ENCODE measurements at places on chromosomes 3 and 15. TPM values are rescaled to one million over a fixed set of nuclear protein-coding genes. Genes with fewer than 3 reads are reported as not detected.

DNA sequence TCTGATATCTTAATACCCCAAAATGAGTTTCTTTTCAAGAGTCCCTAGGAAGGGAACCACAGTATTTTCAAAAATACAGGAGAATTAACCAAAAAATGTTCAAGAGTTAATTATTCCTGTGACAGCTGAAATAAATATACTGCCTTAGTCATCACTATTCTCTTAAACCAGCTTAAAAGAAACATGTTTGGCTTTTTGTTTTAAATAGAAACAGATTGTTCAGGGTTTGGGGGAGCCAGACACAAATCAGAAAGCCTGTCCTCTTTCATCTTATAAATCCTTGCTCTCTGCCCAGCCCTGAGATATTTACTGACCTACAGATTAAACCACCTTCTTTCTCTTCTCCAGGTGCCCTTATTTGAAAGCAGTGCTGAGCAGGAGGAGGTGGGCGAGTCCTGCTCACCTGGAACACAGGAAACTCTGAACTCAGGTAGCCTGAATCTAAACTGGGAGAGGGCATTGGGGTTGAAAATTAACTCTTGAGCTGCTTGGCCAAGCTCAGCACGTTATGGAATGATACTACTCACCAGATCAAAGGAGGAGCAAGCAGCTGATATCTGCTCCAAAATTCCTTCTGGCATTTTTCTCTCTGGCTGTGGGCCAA is 84.1 kb upstream of the SPRED1 start:
- no peaks in the 10 kb centered on the region for H3K27me3 ChIP-seq
- H3K4me3 ChIP-seq = no peak overlapping the region
- H3K4me1 ChIP-seq = no peaks in the 10 kb centered on the region

Gene RTP1
- total RNA-seq = not detected

DNA sequence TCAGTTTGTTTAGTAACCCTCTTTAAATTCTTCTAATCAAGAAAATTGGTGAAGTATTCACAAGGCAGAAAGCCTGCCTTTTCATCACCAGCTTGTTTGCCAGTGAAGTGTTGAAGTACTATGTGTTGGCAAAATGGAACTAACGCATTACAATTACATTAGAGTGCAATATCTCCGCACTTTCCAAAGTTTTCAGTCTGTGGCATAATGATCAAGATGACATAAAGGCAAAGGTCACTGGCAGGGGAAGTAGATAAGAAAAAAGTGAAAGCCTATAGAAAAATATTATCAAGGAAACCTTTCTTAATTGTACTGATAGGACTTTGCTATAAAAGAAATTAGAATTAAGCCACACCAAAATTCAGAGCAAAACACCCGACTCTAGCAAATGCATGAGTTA is 25.0 kb upstream of the TM4SF1 start:
- H3K27me3 ChIP-seq = no peaks in the 10 kb centered on the region
- peak overlapping the region; percentile 78 for H3K27ac ChIP-seq
- peaks cover 17% of the 10 kb centered on the region for H3K4me1 ChIP-seq

DNA sequence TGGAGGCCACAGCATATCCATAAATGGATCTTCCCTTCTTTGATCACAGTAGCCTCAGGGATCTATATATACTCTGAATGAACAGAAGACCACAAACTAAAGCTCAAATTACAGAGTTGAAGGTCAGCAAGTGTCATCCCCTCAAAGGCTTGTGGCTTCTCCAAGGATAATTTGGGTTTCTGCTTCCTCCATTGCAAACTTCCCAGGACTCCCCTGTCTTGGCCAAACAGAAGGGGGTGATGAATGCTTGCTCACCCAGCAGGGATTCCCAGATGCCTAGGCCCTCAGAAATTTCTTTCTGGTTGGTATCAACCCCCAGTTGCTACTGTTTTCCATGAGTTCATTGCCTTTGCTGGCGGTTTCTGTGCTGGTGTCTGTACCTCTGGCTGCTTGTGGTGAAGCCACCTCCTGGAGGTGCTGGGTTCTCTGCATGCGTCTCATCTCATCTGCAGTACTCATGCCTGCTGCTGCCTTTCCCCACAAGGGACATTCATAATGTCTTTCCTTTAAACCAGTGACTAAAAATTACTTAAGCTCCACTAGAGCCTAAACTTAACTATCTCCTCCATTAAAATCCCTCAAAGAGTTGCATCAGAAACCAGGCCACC is 17.7 kb downstream of the ENTPD3 start:
- H3K27me3 ChIP-seq = no peaks in the 10 kb centered on the region
- no peaks in the 10 kb centered on the region for H3K4me1 ChIP-seq
- no peak overlapping the region for H3K4me3 ChIP-seq
- no peaks in the 10 kb centered on the region for H3K36me3 ChIP-seq
- H3K27ac ChIP-seq = no peak overlapping the region

DNA sequence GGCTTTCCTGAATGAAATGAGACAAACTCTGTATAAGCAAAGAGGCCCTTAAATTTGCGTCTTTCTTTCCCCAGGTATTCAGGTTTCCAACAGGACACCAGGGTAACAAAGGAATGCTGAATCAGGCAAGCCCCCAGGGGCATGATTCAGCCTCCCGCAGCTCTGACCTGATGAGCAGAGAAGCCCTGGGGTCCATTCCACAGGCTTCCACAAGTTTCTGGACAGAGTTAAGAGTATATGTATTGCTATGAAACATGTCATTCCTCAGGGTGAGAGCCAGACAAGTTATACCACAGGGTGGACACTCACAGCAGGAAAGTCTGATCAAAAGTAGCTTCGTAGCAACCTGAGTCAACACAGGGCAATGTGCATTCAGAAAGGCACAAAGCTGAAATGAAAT is 68.1 kb upstream of the CTNNB1 start:
- no peaks in the 10 kb centered on the region for H3K36me3 ChIP-seq
- H3K27ac ChIP-seq = no peak overlapping the region
- H3K27me3 ChIP-seq = no peaks in the 10 kb centered on the region
- H3K4me3 ChIP-seq = no peak overlapping the region

DNA sequence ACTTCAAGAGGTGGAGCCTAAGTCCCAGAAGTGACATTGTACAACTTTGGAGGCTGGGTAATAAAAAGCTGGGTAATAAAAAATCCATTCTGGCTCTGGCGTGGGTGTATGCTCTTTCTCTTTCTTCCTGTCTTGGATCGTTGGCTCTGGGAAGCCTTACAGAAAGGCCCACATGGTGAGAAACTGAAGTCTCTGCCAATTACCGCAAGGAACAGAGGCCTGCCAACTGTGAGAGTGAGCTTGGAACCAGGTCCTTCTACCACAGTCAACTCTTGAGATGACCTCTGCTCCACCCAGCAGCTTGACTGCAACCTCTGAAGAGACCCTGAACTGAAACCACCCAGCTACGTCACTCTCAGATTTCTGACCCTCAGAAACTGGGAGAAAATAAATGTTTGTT is 51.0 kb downstream of the NR2F2 start:
- no peak overlapping the region for H3K4me3 ChIP-seq
- no peaks in the 10 kb centered on the region for H3K4me1 ChIP-seq
- H3K36me3 ChIP-seq = no peaks in the 10 kb centered on the region

DNA sequence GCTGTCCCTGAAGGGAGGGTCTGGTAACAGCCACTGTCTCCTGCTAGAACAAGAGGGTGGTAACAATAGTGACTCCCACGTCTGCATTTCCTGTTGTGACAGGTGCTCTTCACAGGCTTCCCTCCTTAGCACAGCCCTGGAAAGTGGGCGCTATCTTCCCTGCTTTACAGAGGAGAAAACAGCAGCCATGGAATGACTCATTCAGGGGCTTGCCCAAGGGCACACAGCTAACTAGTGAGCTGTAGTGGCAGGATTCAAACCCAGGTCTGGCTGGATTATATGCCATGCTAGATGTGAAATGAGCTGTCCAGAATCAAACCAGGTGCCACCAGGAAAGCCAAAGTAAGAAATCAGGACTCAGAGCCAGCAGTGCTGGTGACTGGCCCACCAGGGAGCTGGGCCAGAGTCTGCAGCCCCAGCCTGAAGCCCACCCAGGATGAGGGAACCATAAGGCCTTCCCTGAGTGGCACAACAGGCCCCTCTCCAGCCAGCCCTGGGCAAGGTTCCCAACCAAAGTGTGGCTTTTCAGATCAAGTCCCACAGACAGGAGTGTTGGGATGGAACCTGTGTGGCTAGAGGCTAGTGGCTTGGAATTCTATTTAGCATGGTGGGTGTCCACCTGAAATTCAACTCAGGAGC is 102.4 kb downstream of the ETFA start:
- H3K27ac ChIP-seq = no peak overlapping the region
- H3K36me3 ChIP-seq = peaks cover 56% of the 10 kb centered on the region
- no peaks in the 10 kb centered on the region for H3K4me1 ChIP-seq
- no peak overlapping the region for H3K4me3 ChIP-seq
- H3K27me3 ChIP-seq = no peaks in the 10 kb centered on the region

GRCh38 chr3:101423984-101424888 is 88.8 kb downstream of the SENP7 start:
- H3K4me1 ChIP-seq = no peaks in the 10 kb centered on the region
- H3K27me3 ChIP-seq = no peaks in the 10 kb centered on the region
- H3K4me3 ChIP-seq = no peak overlapping the region
- no peaks in the 10 kb centered on the region for H3K36me3 ChIP-seq
- peak; percentile 32 for DNase-seq

Gene EBLN2
- total RNA-seq = 4.1 TPM

DNA sequence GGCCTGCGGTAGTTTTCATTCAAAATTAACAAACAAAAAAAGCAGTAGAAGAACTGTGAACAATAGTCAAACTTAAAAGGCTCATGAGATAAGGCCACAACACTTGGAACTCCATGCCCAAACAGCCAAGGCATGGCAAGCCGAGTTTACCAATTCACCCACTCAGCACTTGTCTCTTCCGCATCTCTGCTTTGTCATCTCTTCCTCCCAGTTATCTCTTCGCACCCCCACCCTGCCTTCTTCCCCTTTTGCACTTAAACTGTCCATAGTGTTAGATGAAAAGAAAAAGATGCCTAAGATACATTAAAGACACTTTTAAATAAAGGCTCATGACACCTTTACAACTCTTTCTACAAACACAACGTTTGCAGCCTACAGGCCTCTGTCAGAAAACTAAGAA is 11.1 kb downstream of the TLE3 start:
- peaks cover 81% of the 10 kb centered on the region for H3K36me3 ChIP-seq
- no peak overlapping the region for H3K4me3 ChIP-seq
- H3K27me3 ChIP-seq = no peaks in the 10 kb centered on the region
- peak overlapping the region; percentile 35 for H3K27ac ChIP-seq
- no peak for DNase-seq

DNA sequence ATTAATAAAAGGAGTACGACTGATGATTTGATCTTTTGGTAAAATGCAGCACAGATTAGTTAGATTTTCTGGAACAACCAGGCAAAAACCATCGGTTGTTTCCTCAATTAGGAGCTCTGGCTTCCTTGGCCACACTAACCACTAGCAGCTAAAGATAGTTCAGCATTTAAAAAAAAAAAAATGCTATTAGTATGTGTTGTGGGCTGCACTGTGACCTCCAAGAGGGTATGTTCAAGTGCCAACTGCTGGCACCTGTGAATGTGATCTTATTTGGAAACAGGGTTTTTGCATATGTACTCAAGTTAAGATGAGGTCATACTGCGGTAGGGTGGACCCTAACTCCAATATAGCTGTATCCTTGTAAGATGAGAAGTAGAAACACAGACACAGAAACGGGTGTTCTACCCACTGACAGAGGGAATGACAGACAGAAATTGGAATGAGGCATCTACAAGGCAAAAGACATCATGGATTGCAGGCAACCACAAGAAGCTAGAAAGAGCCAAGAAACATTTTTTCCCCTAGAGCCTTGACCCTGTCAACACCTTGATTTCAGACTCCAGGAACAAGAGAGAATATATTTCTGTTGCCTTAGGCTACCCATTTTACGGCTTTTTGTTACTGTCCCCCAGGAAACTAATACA is 534.6 kb upstream of the ROBO2 start:
- no peaks in the 10 kb centered on the region for H3K36me3 ChIP-seq
- no peaks in the 10 kb centered on the region for H3K27me3 ChIP-seq
- DNase-seq = no peak

DNA sequence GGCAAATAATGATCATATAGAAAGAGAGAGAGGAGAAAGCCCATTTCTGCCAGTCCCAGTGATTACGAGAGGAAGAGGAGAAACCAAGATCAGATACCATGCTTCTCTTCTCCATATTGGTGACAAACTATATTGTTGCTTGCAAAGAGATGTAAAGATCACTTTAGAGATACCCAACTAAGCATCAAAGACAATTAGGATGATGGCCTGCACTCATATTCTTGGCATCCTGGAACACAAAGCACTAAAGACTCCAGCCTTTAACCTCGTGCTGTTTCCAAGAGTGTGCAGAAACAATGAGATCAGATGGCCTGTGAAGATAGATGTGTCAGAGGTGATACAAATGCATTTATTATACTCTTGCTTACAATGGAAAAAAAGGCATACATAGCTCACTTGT is 170.7 kb upstream of the TP63 start:
- H3K4me3 ChIP-seq = no peak overlapping the region
- no peak for DNase-seq
- H3K36me3 ChIP-seq = no peaks in the 10 kb centered on the region
- H3K27ac ChIP-seq = no peak overlapping the region
- H3K27me3 ChIP-seq = no peaks in the 10 kb centered on the region

Gene NR1I2
- 0.22 TPM for total RNA-seq

- H3K36me3 ChIP-seq = no peaks in the 10 kb centered on the region
- H3K27me3 ChIP-seq = no peaks in the 10 kb centered on the region
- no peak for DNase-seq
- no peak overlapping the region for H3K4me3 ChIP-seq
- no peaks in the 10 kb centered on the region for H3K4me1 ChIP-seq
Observed at GRCh38 chr3:81268526-81268925, 492.9 kb downstream of the GBE1 start.

- DNase-seq = no peak
- H3K4me1 ChIP-seq = peaks cover 8% of the 10 kb centered on the region
- H3K27ac ChIP-seq = no peak overlapping the region
Observed at GRCh38 chr3:13047296-13048165, 25.7 kb downstream of the IQSEC1 start.

GRCh38 chr3:69250014-69250413 is 127.6 kb upstream of the LMOD3 start:
- no peaks in the 10 kb centered on the region for H3K36me3 ChIP-seq
- H3K27me3 ChIP-seq = no peaks in the 10 kb centered on the region
- no peak overlapping the region for H3K4me3 ChIP-seq
- H3K27ac ChIP-seq = no peak overlapping the region

- H3K4me1 ChIP-seq = no peaks in the 10 kb centered on the region
- DNase-seq = no peak
- peaks cover 5% of the 10 kb centered on the region for H3K36me3 ChIP-seq
- H3K4me3 ChIP-seq = no peak overlapping the region
- no peak overlapping the region for H3K27ac ChIP-seq
- H3K27me3 ChIP-seq = no peaks in the 10 kb centered on the region
Observed at GRCh38 chr3:100325827-100326226, 8.7 kb upstream of the NIT2 start.

Measured in upper lobe of left lung (tissue), 6 donors.